ENCODE measurements at places on chromosomes 5 and 9.

- no peak for DNase-seq
Observed at GRCh38 chr9:32382565-32383320, 1.7 kb upstream of the ACO1 start.

- peak; percentile 26 for DNase-seq
Observed at GRCh38 chr9:91680106-91680505, 256.5 kb upstream of the NFIL3 start.

DNA sequence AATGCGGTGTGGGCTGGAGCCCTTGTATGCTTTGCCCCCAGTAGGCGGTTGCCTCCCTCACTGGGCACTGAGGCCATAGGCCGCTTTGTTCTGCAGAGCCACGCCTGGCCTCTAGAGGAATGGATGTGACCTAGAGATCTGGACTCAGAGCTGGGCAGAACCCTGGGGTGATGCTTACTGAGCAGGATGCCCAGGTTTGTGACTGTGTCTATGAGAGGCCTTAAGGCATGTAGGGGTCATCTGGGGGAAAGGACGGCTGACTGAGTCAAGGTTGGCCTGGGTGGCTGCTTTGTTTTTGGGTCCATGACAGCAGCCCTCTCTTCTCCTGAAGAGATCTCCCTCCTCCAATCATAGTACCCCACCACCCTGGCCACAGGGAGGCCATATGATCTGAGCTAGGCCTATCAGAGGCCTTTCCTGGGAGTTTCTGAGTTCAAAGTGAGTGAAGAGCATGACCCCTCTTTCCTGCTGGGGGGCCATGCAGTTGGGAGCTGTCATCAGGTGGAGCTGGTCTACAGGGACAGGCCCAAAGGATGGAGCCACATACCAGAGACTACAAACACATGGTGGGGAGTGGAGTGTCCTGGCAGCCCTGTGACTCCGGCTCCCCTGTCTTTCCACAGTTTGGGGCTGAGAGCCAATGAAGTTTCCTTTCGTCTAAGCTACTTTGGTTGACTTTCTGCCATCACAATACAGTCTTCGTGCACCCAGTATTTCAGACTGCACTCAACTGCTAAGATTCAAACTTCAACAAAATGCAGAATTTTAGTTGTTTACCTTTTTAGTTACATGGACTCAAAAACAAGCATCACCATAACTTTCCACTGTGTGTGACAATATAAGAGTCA lies 165.4 kb downstream of the AUH start:
- no peak for DNase-seq

GRCh38 chr9:35395076-35395705 lies 94.7 kb upstream of the RUSC2 start:
- DNase-seq: no peak

DNA sequence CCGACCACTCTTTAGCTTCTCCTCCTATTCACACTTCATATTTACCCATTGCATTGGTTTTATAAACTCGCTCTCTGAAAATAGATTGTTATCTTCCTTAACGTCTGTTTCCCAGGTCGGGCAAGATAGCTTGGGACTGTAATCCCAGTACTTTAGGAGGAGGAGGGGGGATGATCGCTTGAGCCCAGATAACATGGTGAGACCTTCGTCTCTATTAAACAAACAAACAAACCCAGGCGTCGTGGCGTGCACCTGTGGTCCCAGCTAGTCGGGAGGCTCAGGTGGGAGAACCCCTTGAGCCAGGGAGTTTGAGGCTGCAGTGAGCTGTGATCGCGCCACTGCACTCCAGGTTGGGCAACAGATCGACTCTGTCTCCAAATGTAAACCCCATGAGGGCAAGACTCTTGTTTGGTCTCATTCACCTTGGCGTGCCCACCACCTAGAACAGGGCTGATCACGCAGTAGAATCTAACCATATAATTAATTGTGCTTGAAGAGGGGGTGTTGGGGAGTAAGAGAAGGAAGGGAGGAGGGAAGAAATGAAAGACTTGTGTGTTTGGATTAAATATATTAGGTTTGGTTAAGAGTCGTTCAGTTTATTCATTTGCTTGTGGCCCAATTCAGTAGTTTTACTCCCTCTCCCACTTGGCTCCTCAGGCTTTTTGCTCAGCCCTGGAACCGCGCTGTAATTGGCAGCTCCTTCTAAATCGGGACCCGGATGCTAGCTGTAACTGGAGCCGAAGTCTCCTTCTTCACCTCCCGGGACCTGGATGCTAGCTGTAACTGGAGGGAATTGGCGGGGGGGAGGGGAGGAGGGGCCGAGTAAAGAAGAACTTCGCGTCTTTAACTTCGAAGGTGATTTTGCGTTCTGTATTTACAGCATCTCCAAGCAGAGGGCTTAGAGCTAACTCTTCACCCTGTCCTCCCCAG lies 24.9 kb downstream of the CDKN2A start:
- DNase-seq: no peak

GRCh38 chr9:113741886-113742854 lies 133.9 kb upstream of the ZNF618 start:
- DNase-seq: no peak

DNA sequence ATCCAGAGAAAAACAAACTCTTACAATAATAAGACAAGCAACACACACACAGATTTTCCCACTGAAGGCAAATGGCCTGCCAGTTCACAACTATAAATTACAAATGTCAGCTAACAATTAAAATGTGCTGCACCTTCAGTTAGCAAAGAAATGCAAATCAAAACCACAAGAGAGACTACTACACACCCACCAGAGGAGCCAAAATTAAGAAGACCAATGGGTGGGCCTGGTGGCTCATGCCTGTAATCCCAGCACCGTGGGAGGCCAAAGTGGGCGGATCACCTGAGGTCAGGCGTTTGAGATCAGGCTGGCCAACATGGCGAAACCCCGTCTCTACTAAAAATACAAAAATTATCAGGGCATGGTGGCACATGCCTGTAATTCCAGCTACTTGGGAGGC lies 15.1 kb upstream of the IPPK start:
- no peak for DNase-seq

DNA sequence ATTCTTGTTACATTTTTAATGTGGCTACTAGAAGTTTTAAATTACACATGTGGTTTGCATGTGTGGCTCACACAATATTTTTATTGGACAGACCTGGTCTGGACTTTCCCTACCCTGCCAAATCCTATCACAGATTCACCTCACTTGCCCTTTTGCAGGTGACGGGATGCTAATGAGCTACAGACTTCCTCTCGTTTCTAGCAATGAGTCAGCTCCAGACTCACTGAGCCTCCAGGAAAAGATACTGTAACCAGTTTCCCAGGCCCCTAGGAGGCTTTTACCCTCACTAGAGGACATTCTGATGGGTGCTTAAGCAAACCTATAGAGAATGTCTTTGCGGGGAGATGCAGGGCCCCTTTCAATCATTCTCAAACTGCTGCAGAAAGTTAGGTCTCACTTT lies 135.4 kb downstream of the WDR41 start:
- peak; percentile 53 for DNase-seq
